ENCODE measurements at places on chromosomes 4 and X.
A peak's percentile ranks its signal among the peaks of the same experiment; 100 is the strongest.

DNA sequence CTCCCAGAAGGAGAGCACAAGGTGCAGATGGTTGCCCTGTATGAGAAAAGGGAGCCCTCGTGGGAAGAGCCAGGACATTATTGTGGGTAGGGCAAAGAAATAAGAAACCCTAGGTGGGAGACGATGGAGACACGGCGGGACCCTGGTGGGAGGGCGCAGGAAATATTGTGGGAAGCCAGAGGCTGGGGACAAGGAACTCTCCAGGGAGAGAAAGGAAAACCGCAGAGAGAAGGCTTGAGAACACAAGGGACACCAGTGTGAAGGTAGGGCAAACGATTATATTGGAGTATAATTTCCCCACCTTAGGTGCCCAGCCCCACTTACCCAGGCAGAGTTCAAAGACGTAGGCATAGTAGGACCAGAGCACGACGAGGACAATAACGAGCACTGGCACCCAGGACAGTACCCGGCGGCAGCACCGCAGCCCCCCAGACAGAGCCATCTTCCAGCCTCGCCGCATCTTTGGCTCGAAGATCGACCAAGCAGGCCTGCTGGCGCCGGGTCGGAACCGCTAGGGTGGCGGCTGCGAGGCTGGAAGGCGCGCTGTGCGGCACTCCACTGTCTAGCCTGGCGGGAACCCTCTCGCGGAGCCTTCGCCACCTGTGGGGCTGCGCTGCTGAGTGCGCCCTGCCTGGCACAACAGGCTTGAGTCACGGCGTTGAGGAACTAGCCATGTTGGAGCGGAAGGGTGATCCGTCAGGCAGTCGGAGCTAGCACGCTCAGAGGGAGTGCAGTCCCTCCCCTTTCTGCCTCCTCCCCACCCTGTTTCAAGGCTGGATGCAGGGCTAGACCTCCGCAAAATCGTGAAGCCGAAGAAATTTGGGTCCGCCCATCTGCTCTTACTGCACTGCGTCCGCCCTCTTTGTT, at the start of gene ZDHHC15:
TSS of gene ZDHHC15 (minus strand) at position 473 of the 867 bp plus-strand sequence. CDS start at position 460, 13 bp downstream.
- DNase-seq = peak; percentile 46

GRCh38 chr4:152971053-152971452, 34.9 kb downstream of the FHDC1 start:
- DNase-seq = no peak

GRCh38 chr4:53376900-53377299, 541 bp upstream of the FIP1L1 start:
- DNase-seq = no peak

DNA sequence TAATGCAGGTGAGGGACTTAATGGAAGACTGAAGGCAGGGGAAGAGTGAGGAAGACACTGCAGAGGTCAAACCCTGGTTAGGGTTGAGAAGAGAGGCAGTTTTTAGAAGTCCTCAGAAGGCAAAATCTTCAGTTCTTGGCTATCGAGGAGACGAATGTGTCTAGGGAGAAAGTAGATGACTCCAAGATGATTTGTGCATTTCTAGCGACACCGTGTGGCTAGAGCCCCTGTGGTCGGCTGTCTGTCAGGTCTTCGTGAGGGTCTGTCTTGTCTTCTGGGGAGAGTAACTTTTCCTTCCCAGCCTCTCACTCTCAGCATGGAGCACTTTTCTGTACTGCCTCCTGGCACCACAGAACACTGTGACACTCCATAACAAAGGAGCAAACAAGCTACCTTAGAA, 458.1 kb downstream of the STIM2 start:
- no peak for DNase-seq

DNA sequence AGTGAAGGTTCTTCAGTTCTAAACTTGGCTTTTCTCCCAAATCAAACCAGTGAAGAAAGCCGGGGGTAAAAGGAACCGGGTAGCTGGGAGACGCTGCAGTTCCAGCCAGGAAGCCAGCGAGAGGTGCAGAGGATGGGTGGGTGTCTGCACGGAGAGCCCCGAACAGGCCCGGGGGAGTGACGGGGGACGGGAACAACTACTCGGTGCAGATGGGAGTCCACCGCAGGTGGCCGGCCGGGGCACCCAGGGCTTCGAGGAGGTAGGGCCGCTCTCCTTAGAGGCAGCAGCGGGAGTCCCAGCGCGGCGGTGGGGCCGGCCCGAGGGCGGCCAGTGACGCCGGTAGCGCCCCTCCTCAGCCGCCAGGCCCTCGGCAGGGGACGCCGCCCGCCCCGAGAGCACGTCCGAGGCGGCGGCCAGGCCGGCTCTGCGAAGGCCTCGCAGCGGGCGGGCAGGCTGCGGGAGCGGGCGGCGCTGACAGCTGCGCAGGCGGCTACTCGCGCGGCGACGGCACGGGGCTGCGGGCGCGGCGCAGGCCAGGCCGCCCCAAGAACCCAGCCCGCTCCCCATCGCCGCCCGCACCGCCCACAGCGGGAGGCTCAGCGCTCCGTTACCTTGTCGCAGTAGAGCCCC, 449 bp downstream of the FBXL5 start:
- DNase-seq = peak; percentile 44

DNA sequence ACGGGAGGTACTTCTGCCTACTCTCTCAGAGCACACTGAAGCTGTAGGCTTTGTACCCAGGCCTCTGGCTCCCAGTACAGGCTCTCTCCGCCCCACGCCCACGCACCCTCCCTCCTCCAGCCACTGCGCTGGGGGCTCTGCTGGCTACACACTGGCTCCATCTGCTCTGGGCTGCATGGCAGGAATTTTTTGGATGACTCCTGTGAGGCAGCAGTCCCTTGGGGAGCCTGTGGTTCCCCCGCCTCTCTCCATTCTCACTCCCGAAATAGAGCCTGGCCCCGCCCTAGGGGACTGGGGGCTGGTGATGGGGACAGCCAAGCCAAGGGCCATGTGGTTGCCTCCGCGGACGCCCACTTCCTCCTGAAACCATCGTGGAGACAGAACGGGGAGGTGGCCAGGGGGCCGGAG, 58.1 kb upstream of the ADRA2C start:
- no peak for DNase-seq

GRCh38 chr4:81405900-81406401, 65.8 kb downstream of the RASGEF1B start:
- DNase-seq = peak; percentile 9

Data from activated naive CD4-positive, alpha-beta T cell treated with Interleukin-2 at 50 U/mL for 16 hours (primary cell).